HEK293T (cell line): ENCODE measurements at places on chromosomes 3 and 15.
A peak's percentile ranks its signal among the peaks of the same experiment; 100 is the strongest.

GRCh38 chr3:143885780-143886427 is 37.6 kb upstream of the SLC9A9 start:
- peak; percentile 42 for DNase-seq

DNA sequence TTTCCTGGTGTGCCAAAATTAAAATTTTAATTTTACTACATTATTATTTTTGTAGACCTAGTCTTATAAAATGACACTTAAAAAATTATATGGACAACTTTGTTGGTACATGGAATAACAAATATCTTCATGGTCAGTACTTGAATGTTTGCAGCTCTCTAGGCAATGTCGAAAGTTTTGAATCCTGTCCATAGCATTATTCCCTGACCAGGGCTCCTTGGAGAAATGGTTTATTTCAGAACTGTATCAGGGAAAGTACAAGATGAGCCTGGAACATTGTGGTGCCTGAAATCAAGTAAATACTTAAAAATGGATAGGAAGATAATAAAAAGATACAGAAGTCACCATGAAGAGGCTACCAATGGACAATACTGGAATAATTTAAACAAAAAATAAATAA is 47.6 kb downstream of the ALDH1A2 start:
- no peak for DNase-seq

DNA sequence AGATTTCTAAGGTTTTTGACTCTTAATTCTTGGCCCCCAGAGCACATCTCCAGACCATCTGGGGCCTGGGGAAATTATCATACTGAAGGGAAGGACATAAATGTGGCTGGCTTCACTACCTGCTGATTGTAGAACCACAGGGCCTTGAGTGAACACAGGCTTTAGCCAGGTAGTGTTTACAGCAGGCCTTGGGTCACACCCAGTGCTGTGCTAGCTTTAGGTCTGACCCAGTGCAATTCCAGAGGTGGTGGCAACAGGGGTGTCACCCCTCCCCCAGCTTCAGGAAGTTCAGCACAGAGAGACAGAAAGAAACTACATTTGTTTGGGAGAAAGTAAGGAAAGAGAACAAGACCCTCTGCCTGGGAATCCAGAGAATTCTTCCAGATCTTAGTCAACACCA is 24.1 kb downstream of the PDCD10 start:
- no peak for DNase-seq

DNA sequence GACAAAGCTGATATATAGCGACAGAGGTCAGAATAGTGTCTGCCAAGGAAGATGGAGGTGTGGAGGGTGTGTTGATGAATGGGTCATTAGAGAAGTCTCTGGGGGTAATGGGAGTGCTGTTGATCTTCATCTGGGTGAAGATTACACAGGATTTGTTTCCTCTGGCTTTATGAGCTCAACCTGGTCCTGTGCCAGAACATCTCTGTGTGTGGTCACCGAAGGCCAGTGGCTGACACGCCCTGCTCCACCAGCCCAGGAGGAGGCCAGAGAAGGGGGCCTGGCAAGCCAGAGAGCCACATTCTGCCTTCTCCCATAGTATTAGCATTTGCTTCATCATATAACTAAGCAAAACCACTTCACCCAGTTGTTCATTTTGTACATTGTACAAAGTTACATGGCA is 121.1 kb downstream of the ZNF621 start:
- DNase-seq: no peak

- DNase-seq: no peak
Measured at GRCh38 chr15:89576417-89576773, 1.1 kb downstream of the TICRR start.

- DNase-seq: no peak
Measured at GRCh38 chr3:177764377-177764912, 567.2 kb upstream of the TBL1XR1 start.

- DNase-seq: no peak
Measured at GRCh38 chr15:76795217-76795616, 109.9 kb downstream of the SCAPER start.
